MV-4-11 (cell line): ENCODE measurements at places on chromosomes 3 and 15.

DNA sequence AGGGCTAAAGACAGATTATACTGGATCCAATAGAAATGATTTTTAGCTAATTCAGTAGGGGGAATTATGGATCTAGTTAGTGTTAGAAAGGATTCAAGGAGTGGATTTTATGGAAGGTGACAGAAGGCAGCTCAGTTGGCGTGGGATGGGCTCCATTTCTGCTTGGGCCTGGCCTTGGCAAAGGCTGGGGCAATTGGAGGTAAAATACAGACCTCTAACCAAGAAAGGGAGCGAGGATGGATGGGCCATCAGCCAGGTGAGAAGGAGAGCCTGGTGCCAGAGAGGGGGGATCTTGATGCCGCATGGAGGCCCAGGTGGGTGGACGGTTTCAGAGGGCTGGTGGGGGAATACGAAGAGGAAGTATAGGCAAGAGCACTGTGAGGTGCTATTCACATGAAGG, 40.7 kb upstream of the TRA2B start:
- no peak for DNase-seq

- DNase-seq: no peak
Observed at GRCh38 chr3:32392536-32393302, 1.1 kb downstream of the CMTM7 start.

DNA sequence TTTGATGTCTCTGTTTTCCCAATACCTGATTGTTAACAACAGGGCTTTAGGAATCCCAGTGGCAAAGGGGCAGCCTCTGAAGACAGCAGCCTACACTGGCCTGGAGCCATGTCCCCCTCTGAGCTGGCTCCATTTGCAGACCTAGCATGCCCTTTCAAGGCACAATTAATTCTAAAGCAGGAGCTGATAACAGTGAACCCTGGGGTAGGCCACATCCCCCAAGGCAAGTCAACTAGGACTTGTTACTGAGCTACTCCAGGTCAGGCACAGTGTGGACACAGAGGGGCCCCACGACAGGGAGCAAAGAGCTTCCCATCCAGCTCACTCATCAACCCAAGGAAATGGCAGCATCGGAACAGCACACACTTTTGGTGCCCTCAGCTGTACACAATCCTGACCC, 51.9 kb downstream of the SPSB4 start:
- no peak for DNase-seq

DNA sequence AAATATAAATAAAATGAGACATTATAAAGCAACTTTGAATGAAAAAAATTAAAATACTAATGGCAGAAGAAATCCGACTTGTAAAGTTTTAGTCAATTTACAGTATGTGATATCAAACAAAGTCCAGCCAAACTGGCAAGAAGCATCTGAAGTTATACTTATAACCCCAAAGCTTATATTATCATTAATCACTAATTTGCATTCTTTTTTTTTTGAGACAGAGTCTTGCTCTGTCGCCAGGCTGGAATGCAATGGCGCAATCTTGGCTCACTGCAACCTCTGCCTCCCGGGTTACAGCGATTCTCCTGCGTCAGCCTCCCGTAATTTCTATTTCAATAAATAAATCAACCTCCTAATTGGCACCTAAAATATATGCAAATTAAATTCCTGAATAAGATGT, 80.1 kb downstream of the AQR start:
- DNase-seq: no peak

DNA sequence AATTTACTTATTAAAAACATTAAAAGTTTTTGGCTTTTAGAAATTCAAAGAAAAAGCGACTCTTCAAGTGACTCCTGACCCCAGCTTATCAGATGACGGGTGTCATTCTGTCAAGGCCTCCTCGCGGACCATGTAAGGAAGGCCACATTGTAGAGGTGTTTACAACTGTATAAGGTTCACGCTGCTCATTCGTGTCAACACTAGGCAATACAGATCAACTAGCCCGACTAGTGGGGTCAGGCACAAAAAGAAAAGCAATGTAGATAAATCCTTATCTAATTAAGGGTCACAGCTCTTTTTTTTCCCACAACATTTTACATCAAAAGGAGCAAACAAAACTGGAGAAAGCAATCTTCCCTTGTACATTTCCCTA, 207.5 kb upstream of the NR2F2 start:
- DNase-seq: no peak
